ENCODE measurements at places on chromosomes 4 and X. TPM values are rescaled to one million over a fixed set of nuclear protein-coding genes. Genes with fewer than 3 reads are reported as not detected.

Gene SHROOM2
- 3.7 TPM for total RNA-seq

Gene HTN3
- total RNA-seq, result not detected

Gene PSAPL1
- total RNA-seq, result 0.22 TPM

Gene ZCCHC18
- total RNA-seq, result 1.5 TPM

Gene MAGEB10
- total RNA-seq, result not detected

Gene NKX3-2
- 0.30 TPM for total RNA-seq

Gene DCX
- total RNA-seq, result not detected

Gene NXF2
- total RNA-seq, result not detected

Gene CAMK2D
- 30.3 TPM for total RNA-seq

Gene HTN1
- total RNA-seq, result not detected

Gene SCML2
- 0.63 TPM for total RNA-seq

Gene TSPAN6
- 32.4 TPM for total RNA-seq

Gene PDCL2
- total RNA-seq, result not detected

Gene ARX
- total RNA-seq, result not detected

Gene PLA2G12A
- 21.0 TPM for total RNA-seq

Gene FGFBP2
- 33.0 TPM for total RNA-seq

Gene SPANXD
- total RNA-seq, result not detected

Gene BGN
- 25.6 TPM for total RNA-seq

Gene ATP1B4
- total RNA-seq, result not detected

Gene CTAG1A
- total RNA-seq, result not detected

Gene GTPBP6
- 63.2 TPM for total RNA-seq

Gene PAGE2
- not detected for total RNA-seq

Gene ADGRG2
- total RNA-seq, result 23.0 TPM

Gene SULT1E1
- total RNA-seq, result not detected

Gene EXOC1L
- not detected for total RNA-seq

Gene PDE5A
- 36.7 TPM for total RNA-seq

Gene CHIC2
- total RNA-seq, result 52.6 TPM

Gene SOWAHD
- total RNA-seq, result not detected

Gene EDA2R
- total RNA-seq, result 2.7 TPM

Gene EDNRA
- 25.5 TPM for total RNA-seq
